ENCODE measurements at places on chromosomes 3 and 15.

GRCh38 chr3:52787246-52787645, 7.3 kb upstream of the ITIH3 start:
- DNase-seq = no peak

DNA sequence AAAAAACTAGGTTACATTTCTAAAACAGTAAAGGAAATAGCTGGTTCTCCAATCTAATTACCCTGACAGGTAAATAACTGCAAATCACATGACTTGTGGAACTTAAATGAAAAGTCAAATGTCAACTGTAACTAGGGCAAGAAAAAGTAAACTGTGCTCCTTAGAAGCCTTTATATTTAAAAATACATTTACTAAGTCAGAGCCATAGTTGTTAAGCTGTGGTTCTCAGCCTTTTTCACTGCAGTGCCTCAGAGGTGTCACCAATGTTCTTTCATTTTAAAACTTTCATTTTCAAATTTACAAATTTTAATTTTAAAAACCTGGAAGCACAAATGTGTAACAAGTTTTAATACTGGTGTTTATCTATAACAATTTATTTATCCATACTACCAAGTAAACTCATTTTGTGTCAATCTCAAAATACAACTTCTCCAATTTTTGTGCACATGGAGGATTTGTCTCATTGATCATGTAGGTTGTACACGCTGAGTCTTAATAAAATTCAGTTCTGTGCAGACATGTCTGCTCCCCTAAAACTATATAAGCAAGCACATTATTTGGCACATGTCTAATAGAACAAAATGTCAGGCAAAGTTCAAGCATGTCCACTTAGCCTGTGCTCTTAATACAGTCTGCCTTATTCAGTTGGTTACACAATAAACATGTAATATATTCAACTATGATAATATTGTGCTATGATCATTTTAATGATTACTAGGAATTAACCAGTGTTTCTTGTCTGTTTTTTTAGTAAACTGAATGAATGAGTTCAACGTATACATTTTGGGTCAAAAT, 70.4 kb downstream of the DLG1 start:
- no peak for DNase-seq

DNA sequence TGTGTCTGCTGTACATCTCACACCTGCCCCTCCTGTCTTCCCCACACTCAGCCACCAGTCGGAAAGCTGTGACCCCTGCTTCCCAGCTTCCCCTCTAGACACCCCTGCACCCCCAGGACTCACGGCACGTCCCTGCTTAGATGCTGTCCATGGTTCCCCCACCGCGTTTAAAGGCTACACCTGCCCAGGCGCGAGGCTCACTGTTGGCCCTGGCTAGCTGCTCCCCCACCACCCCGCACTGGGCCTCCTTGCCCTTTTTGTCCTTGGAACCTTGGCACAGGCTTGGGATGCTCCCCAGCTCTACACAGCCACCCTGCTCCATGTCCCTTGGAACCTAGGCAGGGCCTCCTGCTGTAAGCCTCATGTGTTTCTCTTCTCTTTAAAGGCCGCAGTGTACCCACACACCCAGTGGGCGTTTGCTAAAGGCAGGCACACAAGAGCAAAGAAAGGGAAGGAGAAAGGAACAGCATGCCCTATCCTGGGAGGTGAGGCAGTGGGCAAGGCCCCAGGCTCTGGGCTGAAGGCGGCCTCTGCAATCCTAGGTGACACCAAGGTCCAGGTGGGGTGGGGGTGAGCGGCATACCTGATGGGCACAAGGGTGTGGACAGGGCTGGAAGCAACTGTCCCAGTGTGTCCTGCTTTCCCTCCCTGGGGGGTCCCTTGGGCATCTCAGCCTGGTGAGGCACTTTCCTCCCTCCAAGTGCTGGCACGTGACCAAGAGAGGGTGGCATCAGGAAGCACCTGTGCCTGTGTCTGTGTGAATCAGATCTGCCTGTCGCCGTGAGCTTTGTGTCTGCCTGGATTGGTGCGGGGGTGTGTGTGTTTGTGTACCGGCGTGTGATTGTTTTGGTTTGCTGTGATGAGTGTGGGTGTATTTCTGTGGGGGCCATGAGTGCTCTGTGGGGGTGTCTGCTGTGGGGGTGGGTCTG, 54.4 kb downstream of the TPRA1 start:
- DNase-seq = no peak

DNA sequence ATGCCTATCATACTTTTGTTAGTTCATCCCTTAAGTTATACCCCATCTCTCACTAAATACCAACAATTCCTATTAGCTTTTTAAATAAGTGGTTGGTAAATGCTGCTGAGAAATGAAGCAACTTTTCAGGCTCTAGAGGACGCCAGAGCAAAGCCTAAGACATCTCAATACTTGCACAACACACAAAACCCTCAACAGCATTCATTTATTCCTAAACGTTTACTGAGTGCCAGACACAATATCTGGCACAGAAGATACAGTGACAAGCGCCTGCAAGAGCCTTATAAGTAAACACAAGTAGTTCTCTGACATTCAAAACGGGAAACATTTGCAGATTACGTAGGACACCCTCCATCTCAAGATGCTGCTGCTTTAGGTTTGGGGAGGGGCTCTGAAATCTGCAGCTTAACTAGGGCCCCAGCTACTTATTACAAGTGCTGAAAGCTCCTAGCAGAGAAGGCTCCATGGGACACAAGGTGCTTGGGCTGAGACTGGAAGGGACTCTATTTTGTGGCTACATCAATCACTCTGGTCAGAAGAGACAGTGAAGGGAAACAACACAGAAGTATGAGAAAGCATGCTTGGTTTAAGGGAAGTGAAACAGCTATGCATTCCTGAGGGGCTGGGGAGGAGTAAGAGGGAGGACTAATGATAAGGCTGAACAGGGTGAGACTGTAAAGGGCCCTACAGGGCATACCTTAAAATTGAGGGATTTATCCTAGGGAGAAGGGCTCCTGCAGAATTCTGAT, 311.3 kb downstream of the PLCL2 start:
- DNase-seq = no peak

- no peak for DNase-seq
Measured at GRCh38 chr3:129583289-129583688, 23.2 kb downstream of the PLXND1 start.
